ENCODE measurements at places on chromosomes 5 and 9.

DNA sequence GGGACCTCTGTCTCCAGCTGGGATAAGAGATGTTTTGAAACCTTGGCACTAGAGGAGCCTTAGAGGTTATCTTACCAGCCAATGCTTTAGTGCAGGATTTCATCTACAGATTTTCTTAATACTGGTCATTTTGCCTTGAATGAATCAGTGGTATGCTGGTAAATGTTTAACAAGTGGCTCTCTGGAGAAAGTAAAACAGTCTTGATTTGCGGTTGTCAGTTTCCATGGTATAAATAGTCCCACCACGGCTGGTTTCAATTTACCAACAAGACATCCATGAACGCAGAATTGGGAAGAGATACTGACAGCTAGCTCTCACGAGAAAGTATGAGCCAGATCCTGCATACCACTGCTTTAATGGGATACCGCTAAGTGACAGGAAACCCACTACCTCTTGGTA is 56.7 kb upstream of the CXCL14 start:
- no peak for DNase-seq

- DNase-seq: peak; percentile 44
Observed at GRCh38 chr5:138282920-138283742, 8.7 kb upstream of the GFRA3 start.

DNA sequence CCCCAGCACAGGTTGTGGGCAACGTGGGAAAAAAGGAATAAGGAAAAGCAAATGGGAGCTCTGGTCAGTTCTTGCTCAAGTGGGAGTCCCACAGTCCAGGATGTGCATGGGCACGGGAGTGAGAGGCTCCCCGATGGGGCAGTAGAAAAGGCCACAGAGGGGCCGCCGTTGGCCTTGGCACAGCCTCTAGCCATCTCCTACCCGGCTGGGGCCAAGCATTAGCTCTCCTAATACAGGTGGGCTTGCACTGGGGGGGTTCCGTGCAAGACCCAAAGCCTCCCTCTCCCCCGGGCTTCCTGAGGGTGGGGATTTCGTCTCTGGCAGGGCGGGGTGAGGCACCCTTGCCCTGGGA is 212.2 kb upstream of the MVB12B start:
- no peak for DNase-seq

GRCh38 chr9:94783102-94783682 is 56.7 kb downstream of the AOPEP start:
- DNase-seq: peak; percentile 100

- DNase-seq: no peak
Observed at GRCh38 chr5:89480406-89481007, 597.5 kb upstream of the MEF2C start.

- DNase-seq: no peak
Observed at GRCh38 chr9:4762886-4763541, 22.0 kb upstream of the AK3 start.

DNA sequence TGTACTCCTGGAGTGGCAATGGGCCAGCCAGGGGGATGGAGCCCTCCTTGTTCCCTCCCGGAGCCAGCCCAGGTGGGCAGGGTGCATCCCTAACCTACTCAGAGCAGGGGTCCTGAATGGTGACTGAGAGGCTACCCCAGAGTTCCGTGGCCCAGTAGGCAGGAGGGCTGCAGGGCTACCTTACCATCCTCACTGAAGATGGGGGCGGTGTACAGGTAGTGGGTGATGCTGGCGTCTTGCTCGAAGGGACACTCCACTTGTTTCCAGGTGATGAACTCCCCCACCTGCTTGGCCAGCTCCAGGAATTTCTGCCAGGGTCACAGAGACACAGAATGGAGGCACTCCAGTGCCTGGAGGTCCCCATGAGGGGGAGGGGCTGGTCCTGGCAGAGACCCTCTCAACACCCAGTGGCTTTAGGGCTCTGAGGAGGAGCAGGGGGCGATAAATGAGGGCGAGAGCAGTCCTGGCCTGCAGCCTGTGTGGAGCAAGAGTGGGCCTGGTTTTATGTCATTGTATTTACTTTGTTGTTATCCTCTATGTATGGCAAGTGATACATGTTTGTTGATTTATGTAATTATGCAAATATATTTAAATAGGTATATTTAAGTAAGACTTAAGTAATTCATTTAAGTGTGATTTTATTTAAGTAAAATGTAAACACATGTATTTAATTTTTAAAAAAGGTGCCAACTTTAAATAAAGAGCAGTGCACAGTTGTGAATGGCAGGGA is 39.9 kb upstream of the RNF130 start:
- no peak for DNase-seq

- DNase-seq: no peak
Observed at GRCh38 chr5:125181159-125181558, 434.7 kb upstream of the ZNF608 start.

DNA sequence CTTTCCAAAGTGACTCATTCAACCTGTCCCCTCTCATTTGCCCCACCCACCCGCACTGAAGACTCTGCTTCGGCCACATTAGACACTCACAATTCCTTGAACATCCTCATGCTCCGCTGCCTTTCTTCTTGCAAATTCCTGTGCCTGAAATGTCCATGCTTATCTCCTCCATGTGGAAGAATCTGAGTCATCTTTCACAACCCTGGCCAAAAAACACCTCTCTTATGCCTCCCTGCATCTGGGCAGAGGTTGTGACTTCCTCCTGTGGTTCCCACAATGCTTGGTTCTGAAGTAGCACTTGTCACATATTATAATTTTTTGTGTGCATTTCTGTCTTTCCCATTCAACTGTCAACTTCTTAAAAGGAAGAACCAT is 238.6 kb downstream of the ENC1 start:
- DNase-seq: no peak

DNA sequence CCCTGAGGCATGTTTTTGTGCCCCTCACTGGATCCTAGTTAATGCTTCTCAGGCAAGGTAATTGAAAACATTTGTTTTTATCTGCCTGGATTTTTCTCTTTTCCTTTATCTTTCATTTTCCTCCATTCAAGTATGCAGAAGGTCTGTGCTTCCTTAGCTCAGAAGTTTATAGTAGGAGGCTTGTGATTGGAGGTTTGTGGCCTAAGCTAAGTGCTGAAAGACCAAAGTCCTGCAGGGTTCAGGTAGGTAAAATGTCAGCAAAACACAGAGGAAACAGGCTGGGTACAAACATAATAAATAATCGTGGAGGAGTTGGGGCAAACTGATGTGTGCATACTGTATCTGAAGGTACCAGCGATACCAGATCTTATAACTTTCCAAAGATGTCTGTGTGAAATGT is 230.9 kb upstream of the KLF4 start:
- no peak for DNase-seq

DNA sequence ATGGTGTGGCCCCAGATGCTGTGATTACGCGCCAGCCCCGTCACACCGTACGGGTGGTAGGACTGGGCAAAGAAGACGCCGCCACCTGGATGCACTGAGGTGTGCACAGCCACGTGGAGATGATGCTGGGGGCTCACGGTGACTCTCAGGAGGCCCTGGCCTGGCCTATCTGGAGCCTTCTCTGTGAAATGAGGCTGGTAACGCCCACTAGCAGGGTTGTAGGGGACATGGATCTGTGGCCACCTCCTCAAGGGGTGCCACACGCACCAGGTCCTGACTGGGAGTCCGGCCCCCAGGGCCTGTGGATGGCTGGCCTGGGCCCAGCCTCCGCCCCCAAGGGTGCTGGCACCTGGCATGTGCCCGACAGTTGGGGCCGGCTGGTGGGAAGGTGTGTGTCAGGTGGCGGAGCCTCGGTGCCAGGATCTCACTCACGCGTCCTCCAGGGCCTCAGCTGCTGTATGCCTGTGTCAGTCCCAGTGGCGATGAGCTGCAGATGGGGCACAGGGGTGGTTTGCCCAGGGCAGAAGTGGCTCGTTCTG is 32.4 kb downstream of the NEK6 start:
- no peak for DNase-seq

DNA sequence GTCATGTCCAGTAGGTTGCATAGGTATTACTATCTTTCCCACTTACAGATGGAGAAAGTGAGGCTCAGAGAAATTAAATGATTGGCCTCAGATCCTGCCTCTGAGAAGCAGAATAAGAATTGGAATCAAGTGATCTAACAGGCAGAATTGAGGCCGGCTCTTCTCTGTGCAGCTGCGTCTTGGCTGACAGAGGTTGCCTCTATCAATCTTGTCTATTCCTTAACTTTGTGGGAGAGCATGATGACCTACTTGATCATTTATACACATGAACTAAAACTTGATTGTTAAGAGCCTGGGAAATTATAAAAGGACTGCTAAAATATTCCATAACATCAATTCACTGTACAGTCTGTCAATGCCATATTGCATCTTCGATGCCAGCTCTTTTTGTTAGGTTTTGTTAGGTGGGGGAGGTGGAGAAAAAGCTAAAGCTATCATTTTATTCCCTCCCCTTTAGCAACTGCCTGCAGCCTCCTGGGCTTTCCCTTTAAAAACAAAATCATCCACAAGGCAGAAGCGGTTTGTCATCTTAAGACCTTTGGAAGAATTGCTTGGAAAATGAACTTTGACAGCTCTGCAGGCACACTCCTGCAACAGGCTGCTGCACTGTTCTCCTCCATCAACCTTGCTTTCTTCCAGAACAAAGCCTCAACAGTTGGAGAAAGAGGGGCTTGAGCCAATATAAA is 247.4 kb downstream of the SMARCA2 start:
- no peak for DNase-seq

- DNase-seq: no peak
Observed at GRCh38 chr5:3131161-3131560, 379.7 kb upstream of the IRX2 start.

- peak; percentile 17 for DNase-seq
Observed at GRCh38 chr9:75964427-75964826, 74.0 kb downstream of the PCSK5 start.

DNA sequence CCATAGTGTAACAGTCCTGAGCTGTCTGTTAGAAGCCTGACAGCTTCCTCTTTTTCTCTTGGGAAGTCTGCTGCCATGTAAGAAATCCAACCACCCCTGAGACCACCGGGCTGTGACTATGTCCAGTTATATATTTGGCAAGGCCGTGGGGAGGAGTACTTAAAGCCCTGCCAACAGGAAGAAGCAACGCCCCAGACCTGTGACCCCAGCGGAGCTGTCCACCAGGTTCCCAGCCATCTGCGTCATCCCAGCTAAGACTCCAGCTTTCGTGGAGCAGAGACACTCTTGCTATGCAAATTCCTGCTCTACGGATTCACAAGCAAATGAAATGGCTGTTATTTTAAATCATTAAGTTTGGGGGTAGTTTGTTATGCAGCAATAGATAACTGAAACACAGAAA is 417.3 kb downstream of the TLE4 start:
- DNase-seq: no peak

DNA sequence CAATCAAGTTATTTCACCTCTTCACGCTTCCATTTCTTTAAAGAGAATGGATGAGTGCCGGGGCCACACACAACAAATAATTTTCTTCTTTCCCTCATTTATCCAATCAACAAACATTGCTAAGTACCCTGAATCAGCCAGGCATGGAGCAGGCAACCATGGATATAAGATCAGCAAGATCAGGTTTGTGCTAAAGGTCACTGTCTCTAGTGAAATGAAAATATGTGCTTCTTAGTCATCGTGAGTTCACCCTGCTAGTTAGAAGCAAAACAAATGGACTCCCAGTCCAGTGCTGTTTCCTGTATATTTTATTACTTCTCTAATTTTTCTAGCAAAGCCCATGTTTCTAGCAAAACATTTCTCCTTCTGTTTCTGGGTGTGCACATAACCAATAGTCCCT is 629.2 kb downstream of the BNC2 start:
- DNase-seq: peak; percentile 51

- no peak for DNase-seq
Observed at GRCh38 chr9:126722922-126723806, 81.7 kb upstream of the ZBTB43 start.

GRCh38 chr5:138978080-138978479 is 102.9 kb upstream of the LRRTM2 start:
- no peak for DNase-seq

GRCh38 chr5:39765366-39765765 is 340.6 kb upstream of the DAB2 start:
- no peak for DNase-seq

DNA sequence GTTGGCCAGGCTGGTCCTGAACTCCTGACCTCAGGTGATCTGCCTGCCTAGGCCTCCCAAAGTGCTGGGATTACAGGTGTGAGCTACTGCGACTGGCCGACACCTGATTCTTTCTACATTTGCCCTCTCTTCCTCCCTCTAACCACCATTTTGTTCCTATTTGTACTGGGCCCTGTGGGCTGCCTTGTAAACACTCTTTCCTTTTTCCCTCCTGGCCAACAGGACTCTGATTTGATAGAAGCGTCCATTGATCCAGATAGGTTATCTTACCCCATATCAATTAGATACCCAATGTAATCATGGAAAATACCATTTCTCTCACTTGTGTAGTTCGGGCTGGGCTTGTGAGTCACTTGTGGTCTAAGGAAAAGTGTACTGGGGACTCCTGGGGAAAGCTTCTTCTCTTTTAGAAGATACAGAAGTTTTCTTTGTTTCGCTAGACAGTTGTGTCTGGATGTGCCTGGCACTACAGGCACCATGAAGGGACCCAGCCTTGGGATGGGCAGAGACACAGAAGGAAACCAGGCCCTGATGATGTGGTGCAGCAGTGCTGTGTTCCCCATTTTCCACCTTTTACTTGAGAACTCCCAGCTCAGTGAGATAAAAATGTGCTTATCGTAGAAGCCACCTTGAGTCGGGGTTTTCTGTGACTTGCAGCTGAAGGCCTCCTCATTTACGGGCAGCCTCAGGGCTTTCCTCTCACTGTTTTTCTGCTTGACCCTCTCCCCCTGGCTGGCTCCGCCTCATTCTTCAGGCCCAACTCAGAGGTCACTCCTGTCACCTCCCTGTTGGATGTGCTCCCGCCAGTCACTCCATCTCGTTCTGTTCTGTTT is 32.8 kb upstream of the CPEB4 start:
- no peak for DNase-seq

DNA sequence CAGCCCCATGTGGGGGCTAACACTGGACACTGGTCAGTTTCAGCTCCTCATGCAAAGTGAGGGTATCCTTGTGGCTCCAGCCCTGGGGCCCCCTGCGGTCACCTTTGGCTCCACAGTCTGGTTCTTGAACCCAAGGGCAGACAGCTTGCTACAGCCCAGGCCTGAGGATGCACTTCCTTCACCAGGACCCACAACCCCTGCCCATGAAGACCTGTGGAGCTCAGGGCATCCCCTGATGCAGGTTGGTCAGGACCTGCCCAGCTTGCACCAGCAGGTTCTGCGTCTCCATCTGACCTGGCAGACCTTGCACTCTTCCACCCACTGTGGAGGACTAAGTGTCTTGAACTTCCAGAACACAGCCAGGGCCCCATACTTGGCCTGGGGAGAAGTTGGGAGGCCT is 3.7 kb upstream of the MRNIP start:
- DNase-seq: no peak

- DNase-seq: peak; percentile 20
Observed at GRCh38 chr9:79568337-79569101, 3.2 kb upstream of the TLE4 start.

DNA sequence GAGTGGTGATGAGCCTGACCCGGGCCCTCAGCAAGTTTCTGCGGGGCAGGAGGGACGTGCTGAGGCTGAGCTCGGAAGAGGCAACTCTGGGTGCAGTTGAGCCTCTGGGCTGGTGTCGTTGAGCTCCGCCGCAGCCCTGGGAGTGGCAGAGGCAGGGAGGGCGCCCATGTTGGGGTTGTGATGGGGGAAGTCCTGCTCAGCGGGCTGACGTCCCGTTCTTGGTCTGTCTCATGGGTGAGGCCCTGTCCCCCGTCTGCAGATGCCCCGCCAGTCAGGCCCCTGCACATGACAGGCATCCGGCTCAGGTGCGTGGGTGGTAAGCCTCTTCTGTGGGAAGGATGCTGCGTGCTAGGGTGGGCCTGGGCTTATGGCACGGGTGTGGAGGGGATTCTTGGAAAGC is 64.3 kb downstream of the RXRA start:
- no peak for DNase-seq

GRCh38 chr9:21554813-21555212 is 72.7 kb upstream of the IFNE start:
- no peak for DNase-seq

Measured in A549 (cell line).